Stimulated activated CD4-positive, alpha-beta T cell treated with anti-CD3 and anti-CD28 coated beads, Interleukin-1b, Interleukin-23, amount 100 ng/mL, for 48 hours (primary cell): ENCODE measurements at places on chromosomes 13 and 19.

GRCh38 chr19:45187421-45188100, 9.0 kb downstream of the BLOC1S3 start:
- no peak for DNase-seq

DNA sequence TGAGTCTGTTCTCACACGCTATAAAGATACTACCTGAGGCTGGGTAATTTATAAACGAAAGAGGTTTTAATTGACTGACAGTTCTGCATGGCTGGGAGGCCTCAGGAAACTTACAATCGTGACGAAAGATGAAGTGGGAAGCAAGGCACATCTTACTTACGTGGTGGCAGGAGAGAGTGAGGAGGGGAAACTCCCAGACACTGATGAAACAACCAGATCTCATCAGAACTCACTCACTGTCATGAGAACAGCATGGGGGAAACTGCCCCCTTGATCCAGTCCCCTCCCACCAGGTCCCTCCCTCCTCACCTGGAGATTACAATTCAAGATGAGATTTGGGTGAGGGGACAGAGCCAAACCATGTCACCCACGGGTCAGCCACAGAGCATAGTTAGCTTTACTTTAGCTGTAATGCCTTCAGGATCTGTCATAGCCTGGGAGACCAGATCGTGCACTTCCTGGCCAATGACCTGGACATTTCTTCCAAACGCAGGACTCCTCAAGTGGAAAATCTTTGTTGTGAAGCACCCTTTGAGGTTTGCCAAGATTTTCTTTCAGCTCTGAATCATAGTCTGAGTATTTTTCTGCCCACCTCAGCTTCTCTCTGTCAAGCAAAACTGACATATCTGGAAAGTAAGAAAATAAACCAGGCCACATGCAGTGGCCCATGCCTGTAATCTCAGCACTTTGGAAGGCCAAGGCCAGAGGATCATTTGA, 25.2 kb upstream of the HIF3A start:
- DNase-seq = peak; percentile 21

- DNase-seq = no peak
These were observed 29.7 kb downstream of the BTBD2 start for GRCh38 chr19:1985588-1986356.

DNA sequence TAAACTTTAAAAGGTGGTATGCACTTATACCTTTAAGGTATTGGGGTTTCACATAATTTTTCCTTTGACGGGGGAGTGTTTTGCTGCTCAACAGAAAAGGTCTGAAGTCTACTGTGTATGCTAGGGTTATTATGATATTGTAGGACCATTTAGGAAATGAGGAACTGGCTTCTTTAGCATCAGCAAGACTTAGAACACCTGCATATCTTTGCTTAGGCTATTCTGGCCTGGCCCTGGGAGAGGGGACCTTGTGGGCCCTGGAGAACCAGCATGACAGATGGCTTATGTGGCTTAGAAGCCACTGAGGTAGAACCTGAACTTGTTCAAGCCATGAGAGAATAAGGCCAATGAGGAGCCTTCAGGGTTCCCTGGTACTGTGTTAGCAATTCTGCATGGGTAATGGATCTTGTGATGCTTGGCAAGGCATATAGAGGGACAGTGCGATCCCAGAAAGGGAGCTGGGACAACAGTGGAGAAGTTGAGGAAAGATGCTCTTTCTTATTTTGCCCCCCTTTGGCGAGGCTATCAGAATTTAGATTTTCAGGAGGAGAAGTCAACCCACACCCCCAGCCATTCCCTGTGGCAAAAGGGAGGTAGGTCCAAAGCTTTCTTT, 4.3 kb downstream of the RGCC start:
- DNase-seq = no peak

- DNase-seq = no peak
These were observed 321.1 kb upstream of the EDNRB start for GRCh38 chr13:78239714-78240113.

- DNase-seq = no peak
These were observed 5.8 kb downstream of the HSPBP1 start for GRCh38 chr19:55273978-55274707.

DNA sequence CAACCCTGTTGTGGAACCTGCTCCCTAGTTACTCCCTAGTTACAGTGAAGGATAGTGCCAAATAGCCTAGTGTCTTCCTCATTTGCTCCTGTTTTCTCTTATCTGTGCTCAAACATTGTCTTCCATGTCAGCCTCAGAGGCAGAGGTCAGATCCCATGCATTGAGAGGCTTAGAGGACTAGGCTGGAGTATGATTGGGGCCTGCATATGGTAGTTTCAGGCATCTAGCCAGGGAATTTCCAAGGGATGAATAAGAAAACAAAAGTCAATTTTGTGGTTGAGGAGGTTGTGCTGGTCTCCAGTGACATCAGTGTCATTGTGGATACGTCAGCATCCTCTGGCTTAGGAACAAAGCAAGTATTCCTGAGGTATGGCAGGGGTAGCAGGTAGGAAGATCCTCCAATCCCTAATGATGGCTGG, 9.4 kb downstream of the ZNF546 start:
- no peak for DNase-seq

DNA sequence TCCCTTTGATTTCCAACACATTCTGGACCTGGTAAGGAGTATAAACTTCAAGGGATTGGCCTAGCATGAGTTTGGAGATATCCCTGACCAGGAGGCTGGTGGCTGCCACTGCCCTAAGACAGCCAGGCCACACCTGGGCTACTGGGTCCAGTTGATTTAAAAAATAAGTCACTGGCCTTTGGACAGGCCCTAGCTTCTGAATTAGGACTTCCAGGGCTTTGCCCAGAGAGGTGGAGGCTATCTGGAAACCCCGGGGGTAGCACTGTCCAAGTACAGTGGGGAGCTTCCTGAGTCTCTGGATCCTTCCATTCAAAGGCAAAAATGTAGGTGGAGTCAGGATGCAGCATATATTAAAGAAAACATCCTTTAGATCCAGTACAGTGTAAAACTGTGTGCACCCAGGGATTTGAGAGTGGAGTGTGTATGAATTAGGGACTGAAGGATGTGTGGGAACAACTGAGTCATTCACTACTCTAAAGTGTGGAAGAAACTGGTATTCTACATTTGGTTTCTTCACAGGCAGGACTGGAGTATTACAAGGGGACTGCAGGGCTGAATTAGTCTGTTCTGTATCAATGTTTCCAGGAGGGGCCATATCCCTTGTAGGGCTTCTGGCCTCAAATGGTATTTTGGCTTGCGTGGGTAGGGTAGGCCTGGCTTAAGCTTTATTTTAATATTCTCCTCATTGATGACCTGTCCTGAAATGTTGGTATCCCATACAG, 14.8 kb upstream of the FCGBP start:
- DNase-seq = no peak

GRCh38 chr19:8487137-8487851, 15.1 kb downstream of the PRAM1 start:
- DNase-seq = peak; percentile 70

- DNase-seq = no peak
These were observed 8.6 kb downstream of the SLC46A3 start for GRCh38 chr13:28710161-28710560.

- DNase-seq = peak; percentile 96
These were observed 959 bp downstream of the TNPO2 start for GRCh38 chr19:12722566-12723380.

DNA sequence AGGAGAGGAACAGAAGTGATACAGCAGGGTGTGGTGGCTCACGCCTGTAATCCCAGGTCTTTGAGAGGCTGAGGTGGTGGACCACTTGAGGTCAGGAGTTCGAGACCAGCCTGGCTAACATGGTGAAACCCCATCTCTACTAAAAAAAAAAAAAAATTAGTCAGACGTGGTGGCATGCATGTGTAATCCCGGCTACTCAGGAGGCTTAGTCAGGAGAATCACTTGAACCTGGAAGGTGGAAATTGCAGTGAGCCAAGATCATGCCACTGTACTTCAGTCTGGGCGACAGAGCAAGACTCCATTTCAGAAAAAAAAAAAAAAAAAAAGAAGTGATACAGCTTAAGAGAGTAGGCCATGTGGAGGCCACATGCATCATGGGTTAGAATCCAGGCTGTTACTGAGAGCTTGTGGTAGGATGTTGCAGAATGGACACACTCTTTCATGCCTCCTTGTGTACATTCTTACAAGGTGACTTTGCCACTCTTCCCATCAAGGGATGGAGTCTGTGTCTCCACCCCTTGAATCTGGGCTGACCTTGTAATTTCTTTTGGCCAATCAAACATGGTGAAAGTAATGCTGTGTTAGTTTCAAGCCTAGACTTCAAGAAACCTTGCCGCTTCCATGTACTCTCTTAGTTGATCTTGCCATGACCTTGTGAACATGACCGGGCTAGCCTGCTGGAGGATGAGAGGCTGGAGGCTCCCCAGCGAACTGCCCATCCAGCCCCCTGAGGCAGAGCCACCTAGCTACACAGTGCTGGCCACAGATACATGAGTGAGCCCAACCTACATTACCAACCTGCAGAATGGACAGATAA, 12.3 kb downstream of the FAM187B start:
- peak; percentile 19 for DNase-seq

- no peak for DNase-seq
These were observed 22.5 kb downstream of the SERP2 start for GRCh38 chr13:44395976-44396694.

- DNase-seq = no peak
These were observed 278.6 kb upstream of the EDNRB start for GRCh38 chr13:78197231-78197630.

GRCh38 chr19:16327911-16328823, 3.5 kb downstream of the KLF2 start:
- peak; percentile 54 for DNase-seq
